Thymus (tissue), 14 donors: ENCODE measurements at places on chromosomes 1 and 21. TPM values are rescaled to one million over a fixed set of nuclear protein-coding genes. Genes with fewer than 3 reads are reported as not detected.

DNA sequence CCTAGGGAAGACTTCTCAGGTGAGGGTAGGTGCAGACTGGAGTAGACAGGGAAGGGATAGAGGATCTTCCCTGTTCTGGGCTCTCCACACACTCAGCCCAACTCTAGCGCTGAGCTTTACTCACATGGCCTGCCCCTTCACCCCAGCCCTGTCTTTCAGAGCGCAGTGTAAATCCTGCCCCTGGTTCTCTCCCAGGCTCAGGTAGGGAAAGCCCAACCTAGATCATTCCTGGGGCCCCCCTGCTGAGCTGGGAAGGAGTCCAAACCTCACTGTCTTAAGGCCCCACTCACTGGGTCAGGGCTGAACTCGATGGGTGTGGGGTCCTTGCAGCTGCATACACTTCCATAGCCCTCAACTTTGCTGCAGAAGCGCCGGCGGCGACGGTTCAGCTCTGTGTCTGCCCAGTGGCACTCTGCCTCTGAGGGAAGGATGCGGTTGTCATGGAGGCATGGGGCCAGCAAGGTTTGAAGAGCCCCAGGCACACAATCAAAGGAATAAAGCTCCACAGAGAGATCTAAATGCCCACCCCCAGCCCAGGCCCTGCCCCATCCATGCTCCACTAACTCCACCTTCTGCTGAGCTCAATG, 4.2 kb downstream of the POMGNT1 start:
- DNase-seq = no peak

DNA sequence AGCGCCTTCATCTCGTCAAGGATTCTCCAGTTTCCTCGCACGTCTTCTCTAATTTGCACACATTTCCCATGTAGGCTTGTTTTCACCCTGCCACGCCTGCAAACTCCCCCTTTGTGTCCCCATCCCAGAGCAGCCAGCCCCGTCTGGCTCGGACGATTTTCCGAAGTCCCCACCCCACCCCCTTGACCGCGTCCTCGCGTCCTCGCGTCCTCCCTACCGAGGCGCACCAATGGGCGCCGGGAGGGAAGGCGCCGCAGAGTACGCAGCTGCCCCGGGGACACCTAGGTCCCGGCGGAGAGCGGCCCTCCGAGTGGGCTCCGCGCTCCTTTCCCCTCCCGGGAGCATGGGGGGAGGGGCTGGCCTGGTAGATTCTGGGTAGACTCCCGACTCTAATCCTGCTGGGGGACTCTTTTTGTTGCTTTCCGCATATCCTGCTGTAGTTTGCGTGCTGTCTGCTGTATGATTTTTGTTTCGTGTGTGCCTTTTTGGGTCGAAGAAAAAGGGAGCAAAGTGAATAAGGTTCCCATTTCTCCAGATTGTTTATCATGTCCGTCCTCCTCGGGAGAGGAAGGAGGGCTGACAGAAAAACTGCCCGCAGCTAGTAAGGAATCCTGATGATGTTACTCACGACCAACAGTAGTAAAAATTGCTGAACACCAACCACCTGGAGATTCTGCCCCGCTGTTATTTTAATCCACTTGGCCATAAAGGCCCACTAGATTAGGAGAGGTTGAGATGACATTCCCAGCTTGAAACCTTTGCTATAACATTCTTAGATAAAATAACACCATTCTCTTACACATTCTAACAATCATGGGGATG, 1.5 kb downstream of the CACHD1 start:
- no peak for DNase-seq

FAM229A gene
- 1.6 TPM for total RNA-seq

EDN2 gene
- 0.14 TPM for total RNA-seq

DNA sequence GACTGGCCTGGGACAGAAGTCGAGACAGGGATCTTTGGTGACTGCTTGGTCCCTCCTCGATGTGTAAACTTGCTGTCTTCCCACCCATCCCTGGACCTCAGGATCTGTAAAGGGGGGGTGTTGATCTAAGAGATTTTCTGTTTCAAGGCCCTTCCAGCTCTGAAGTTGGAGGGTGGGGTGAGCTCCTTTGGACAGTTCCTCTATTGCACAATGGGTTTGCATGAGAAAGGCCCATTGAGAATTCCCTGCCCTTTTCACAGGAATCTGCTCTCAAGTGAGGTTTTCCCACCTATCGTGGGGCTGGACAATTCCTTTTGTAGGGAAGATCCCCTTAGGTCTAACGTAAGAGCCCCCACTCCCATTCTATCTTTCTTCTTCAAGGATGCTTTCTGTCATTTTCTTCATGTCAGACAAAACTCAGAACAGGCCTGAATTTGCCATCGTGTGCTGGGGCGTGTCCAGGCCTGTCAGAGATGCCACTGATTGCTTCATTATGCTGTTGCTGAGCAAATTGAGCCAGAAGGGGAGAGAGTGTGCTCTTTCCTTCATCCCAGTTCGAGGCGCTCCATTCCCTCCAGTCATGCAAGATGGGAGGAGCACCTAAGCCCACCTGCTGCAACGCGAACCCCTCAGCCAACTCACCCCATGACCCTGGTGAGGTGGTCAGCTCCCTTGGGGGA, 149.9 kb upstream of the IGSF21 start:
- no peak for DNase-seq

GRCh38 chr1:183125279-183125999, 60.6 kb upstream of the LAMC2 start:
- DNase-seq = no peak

DNA sequence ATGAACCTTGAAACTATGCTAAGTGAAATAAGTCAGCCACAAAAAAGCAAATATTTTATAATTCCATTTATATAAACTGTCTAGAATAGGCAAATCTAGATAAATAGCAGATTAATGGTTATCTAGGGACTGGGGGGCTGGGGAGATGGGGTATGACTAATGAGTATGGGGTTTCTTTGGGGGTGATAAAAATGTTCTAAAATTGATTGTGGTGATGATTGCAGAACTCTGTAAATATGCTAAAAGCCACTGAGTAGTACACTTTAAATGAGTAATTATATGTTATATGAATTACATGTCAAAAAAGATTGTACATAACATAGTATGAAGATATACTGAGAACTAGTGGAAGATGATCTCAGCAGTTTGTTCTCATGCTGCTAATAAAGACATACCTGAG, 675.0 kb downstream of the KIF26B start:
- DNase-seq = no peak

DNA sequence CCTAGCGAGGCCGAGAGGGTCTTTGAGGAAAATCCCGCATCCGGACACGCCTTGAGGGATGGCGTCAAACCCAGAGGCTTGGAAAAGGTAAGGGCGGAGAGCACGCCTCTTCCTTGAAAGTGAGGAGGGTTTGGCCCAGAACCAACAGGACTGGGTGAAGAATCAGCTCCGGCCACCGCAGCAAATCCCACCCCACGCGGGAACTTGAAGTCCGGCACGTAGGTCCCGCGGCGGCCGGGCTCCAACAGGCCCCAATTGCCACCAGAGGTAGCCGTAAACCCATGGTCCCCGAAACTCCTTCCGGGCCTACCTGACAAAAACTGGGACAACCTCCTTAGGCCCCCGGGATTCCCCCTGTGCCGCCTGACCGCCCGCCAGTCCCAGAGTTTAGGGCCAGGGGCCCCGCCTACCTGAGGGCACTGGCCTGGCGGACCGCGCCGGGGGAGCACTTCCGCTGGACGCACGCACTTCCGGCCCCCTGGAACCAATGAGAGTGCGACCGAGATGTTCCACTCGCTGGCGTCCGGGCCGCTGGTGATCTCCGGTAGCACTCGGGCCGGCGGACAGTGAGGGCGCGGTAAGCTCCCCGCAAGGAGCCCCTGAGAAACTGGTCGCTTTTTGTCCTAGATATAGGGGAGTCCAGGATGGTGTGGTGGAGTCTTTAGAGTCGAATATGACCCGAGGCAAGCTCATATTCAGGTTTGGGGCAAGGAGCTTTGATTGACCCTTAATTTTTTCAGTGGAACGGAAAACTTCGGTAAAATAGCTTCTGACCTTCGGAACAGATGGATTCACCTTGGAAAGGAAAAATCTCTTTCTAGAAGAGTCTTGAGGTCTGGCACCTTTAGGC, at the start of the genes LZIC and NMNAT1:
TSS of gene LZIC (minus strand) at position 453 of the 850 bp plus-strand sequence. CDS start 6,772 bp downstream, outside the sequence.
TSS of gene NMNAT1 (plus strand) at position 537 of the 850 bp plus-strand sequence. CDS start 28,599 bp downstream, outside the sequence.
- DNase-seq = peak; percentile 74

GRCh38 chr1:224042557-224043118, 71.3 kb upstream of the FBXO28 start:
- no peak for DNase-seq

SHISA4 gene
- total RNA-seq = 0.57 TPM

DNA sequence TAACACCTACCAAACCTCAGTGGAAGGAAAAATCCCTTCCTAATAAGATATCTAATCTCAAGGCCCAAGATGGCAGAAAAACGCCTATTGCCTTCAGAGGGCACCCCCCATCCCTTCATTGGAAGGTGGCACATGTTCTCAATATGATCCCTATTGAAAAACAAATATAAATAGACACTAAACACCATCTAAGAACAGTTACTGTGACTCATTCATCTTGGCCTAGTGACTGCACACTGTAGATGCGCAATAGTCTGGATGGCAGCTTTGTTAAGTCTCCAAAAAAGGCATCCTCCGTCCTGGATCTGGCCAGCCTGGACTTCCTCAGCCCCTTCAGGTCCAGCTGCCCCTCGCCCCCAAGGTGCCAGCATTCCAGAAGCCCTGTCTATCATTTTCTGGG, 121.9 kb downstream of the CAPN8 start:
- DNase-seq = no peak

DNA sequence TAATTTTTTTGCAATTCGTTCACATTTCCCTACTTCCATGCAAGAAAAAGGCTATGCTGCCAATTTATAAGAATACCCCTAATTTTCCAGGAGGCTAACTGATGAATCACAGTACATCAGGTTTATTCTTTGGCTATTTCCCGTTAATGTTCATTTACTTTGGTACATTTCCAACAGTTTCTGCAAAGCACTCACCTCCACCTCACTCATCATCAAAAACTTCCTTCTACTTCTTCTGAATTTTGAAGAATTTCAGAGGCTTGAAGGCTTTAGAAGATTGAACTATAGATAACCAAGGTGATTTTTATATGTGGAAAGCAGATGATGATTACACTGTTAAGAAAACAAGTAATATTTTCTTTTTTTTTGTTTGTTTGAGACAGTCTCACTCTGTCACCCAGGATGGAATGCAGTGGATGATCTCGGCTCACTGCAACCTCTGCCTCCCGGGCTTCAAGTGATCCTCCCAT, 60.5 kb upstream of the HP1BP3 start:
- no peak for DNase-seq

DNA sequence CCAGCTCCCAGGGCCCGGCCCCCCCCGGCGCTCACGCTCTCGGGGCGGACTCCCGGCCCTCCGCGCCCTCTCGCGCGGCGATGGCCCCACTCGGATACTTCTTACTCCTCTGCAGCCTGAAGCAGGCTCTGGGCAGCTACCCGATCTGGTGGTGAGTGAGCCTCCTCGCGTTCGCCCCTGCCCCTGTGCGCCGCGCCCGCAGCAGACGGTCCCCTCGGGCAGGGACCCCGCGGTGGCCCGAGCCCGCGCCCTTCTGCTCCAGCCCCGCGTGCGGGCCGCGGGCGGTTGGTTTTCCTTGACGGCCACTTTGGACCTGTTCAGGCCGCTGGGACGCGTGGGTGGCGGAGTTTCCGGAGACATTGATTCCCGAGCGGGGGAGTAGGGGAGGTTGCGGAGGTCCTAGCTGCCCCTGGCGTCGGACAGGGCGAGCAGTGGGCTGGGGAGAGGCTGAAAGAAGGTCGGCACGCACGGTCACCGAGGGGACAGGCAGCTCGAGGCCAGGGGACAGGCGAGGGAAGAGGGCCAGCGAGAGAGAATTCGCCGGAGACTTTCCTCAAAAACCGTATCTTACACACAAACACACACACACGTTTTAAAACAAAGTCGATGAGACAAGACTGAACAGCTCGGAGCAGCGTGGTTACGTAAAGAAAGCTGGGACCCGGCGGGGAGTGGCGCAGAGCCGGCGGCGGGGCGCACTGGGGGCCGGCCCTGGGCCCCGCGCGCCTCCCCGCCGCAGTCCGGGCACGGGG, 427 bp downstream of the WNT3A start:
- no peak for DNase-seq

DNA sequence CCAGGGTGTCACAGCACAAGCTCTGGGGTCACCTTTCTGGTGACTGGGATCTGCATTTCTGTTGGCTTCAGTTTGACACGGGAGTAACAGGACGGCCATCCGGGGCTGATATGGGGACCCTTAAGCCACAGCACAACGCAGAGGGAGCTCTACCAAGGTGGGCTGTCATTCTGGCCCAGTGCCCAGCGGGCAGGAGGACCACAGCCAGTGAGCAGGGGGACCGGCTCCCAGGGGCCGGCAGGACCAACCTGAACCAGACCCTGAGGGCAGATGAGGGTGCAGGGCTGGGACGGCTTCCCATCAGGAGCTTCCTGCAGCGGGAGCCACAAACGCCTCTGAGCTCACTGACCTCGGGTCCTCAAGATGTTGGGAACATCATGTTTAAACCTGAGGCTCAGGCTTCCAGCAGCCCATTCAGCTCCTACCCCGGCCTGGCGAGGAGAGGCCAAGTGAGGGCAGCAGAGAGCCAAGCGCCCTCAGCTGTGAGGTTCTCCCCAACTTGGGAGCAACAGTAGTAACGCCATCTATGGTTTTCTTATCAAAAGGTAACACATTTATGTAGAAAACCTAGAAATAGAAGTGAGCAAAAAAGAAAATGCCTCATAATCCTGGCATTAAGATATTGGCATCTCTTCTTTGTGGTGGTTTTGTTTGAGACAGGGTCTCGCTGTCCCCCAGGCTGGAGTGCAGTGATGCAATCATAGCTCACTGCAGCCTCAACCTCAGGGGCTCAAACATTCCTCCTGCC, 26.8 kb downstream of the TMEM201 start:
- DNase-seq = peak; percentile 55

AGT gene
- 2.3 TPM for total RNA-seq

GRCh38 chr1:73176902-73177301, 894.6 kb upstream of the NEGR1 start:
- no peak for DNase-seq

DNA sequence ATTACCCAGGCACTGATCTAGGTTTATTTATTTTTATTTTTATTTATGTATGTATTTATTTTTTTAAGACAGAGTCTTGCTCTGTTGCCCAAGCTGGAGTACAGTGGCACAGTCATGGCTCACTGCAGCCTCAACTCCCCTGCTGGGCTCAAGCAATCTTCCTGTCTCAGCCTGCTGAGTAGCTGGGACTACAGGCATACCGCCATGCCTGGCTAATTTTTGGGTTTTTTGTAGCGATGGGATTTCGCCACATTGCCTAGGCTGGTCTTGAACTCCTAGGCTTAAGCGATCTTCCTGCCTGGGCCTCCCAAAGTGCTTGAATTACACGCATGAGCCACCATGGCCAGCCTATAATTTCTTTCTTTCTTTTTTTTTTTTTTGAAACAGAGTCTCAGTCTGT, 9.4 kb downstream of the PHACTR4 start:
- DNase-seq = no peak

OR2M3 gene
- total RNA-seq = not detected

GRCh38 chr1:231315887-231316286, 21.8 kb downstream of the EXOC8 start:
- peak; percentile 42 for DNase-seq

DNA sequence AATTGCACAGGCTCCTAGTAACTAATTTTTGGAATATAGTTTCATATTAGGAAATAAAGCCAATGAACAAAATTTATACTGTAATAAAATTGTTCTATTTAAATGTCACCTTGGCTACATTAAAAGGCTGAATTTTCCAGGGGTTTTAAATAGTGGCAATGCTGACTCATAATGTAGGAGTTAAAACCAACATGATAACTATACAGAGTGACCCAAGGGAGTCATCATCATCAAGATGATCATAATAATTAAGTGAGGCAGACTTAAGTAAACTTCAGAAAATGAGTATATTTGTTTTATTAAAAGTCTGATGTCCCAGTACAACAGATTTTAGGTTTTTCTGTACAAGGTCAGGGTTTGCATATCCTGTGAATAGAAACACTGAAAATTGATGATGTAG, 183.4 kb downstream of the PLPPR4 start:
- no peak for DNase-seq
